Small intestine (tissue), 16 donors: ENCODE measurements at places on chromosomes 4 and X. TPM values are rescaled to one million over a fixed set of nuclear protein-coding genes. Genes with fewer than 3 reads are reported as not detected.
A peak's percentile ranks its signal among the peaks of the same experiment; 100 is the strongest.

DNA sequence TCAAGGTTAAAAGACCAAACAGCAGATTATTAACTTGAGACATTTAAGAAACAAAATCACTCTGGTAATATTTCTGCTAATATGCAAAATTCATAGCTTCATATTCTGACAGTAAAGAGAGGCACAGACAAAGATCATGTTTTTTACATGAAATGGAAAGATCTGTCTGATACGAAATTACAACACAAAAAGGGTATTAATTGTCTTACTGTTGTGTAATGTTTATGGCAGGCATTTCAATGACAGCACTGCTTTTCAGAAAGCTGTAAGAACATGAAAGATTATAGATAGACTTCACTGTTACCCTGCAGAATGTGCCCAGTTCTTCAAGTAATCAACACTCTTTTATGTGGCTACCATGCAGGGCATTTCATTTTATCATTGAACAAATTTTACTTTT lies 15.4 kb downstream of the DCHS2 start:
- no peak for DNase-seq

DNA sequence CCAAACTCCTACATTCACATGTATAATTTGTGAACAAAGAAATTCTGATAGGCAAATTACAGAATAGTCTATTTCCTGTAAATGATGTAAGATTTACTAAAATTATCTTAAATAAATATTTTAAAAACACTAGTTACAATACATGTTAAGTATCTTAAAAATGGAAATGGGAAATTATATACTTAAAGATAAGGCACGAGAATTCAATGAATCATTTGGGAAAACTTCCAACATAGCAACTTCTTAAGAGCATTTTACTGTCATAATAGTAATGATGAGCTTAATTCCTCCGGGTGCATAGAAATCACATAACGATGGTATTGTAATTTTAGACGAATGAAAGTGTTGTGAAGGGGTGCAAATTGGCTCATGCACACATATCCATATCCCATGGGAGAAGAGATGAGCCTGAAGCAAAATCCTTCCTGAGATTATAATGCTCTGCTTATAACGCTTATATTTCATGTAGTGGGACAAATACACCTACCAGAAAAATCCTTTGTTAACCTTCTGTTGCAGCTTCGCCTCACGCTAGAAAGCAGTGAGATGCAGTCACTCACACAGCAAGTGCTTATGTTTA lies 873.5 kb downstream of the PDHA2 start:
- no peak for DNase-seq

DNA sequence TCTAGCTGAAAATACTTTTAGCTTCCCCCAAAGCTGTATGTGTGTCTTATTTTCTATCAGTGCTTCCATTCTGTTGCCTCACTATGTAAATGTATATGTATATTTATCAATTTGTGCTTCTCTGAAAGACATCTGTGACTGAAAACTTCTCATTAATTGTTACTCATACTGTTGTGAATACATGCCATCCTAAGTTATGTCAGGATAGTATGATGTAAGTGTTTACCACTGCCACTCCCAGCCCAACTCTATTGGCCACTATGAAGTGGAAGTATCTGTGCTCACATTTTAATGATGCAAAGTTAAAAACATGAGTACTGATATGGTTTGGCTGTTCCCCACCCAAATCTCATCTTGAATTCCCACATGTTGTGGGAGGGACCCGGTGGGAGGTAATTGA lies 24.4 kb downstream of the GATB start:
- DNase-seq, result no peak

The GPM6B gene
- polyA plus RNA-seq, result 4.9 TPM

DNA sequence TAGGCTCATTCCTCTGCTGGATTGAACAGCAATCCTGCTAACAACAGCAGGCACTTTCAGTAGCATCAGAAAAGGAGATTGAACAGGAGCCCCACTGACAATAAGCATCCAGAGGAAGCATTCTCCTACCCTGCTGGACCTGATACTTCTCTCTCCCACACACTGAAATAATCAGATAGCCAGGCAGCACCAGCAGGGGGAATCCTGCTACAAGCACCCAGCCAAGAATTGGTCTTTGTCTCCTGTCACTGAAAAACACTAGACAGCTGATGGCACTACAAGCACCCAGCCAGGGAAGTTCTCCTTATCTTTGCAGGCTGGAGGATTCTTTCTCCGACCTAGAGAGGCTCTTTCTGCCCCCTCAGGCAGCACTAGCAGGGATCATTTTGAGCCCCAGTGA lies 444.3 kb upstream of the GRIA3 start:
- DNase-seq, result no peak

The PTTG2 gene
- polyA plus RNA-seq, result not detected

GRCh38 chr4:84417997-84418709 lies 80.9 kb downstream of the NKX6-1 start:
- DNase-seq, result peak; percentile 44

DNA sequence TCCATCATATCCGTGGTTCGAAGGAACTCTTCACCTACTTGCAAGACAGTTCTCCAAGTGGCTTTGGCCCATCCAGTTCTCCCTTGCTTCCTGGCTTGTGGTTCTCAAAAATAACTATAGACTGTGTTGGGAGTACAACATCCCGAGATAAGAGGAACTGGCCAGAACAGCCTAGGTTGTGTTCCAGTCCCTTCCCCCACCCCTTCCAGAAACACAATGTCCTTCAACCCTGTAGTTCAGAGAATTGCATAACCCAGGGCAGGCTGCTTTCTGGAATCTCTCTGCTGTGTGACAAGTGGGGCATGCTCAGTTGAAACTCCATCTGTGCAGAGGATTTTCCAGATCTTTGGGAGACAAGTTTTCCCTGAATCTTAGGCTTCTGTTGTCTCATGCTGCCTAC lies 206.5 kb downstream of the PCDH10 start:
- no peak for DNase-seq

DNA sequence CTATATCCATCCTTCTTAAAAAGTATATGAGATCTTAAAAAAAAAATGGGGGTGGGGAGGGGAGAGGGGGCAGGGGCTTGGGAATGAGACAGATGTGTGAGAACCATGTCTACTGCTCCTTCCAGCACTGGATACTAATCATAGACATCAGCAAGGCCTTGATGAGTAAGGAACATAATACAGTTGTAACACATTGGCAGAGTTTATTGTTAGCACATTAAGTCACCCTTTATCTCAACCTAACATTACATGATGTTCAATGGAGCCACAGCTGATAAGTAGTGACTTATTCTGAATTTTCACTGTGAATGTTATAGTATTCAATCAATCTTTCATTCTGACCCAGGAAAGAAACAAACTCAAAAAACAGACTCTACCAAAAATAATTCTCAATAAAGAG lies 47.3 kb upstream of the KCNE5 start:
- DNase-seq, result no peak

DNA sequence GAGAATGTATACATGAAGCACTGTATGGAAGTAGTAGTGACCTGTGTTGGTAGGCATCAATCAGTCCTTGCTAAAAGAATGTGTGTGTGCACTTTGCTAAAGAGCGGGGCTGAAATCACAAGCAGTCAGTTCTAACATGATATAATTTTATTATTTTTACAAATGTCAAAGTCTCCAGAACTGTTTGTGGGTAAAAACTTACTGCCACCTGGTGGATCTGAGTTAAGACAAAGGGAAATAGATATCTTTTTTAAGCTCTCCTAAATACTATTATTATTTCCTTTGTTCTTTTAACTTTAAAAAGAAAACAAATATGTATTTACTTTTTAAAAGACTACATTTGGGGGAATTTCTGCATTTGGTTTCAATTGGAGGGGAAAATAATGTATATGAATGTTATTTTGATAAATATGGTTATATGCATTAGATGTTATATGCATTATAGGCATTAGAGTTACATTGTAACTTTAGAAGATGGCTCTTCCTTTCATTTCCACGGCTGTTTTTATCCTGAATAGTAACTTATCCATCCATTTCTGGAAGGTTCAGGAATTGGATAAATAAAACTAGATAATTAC lies 7.8 kb upstream of the CLOCK start:
- peak; percentile 32 for DNase-seq

DNA sequence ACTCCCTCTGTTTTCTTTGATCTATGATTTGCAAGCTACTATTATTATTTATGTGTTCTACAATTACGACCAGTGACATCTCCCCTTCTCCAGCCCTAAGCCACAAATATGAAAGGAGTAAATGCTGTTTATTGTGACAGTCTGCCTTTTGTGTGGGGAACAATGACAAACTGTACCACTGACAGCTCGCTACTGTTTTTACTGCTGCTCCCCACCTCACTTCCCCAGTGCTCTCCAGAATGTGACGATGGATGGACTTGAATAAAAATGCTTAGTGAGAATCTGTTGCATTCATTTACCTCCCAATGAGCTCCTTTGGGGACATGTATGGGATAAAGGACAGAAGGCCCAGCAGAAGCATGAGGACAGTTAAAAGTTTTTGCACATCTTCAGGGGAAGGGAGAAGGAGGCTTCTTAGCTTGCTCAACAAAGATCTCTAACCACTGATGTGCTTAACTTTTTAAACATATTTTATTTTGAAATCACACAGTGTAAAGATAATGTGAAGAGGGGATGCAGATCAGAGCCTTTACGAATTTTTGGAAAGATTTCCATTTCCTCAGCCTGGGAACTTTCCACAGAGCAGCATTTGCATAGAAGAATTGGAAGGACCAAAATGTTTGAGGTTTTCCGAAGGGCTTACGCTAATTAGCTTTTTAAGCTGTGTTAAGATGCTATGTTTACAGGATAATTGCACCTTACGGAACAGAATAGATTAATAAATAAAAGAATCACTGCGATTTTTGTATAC lies 485.1 kb upstream of the TENM3 start:
- DNase-seq, result no peak
